Fibroblast of upper back skin (primary cell): ENCODE measurements at places on chromosomes 5 and 9.

GRCh38 chr9:133454943-133455673, 4.7 kb upstream of the CACFD1 start:
- DNase-seq, result no peak

DNA sequence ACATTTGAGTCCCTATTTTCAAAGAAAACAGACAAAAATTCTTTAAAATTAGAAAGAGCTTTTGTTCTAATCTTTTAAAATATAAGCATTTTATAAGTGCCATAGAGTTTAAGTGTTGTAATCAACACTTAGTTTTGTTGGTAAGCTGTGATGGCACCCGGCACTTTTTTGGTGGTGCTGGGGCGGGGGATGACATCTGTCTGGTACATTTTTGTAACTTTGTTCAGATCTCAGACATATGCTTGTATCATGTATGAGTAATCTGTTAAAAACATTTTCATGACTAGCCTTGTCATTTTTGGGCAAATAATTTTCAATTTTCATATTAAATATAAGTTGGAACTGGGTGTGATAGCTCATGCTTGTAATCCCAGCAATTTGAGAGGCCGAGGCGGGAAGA, 51.7 kb downstream of the UBAP1 start:
- DNase-seq, result no peak

DNA sequence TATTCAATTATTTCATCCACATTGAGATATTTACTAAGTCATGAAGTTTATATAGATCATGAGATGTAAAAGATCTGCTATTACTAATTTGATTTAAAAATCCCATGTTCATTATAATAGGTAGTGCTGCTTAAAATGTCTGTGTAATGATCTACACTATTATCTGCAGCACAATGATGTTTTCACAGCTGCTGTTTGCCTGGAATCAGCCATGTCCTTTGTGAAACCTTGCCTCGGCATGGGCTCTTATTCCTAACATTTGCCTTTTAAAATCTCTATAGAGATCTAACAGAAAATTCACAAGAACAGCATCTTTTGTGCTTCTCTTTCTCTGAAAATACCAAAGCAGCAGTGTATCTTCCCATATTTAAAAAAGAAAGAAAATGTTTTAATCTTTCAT, 444.6 kb downstream of the PTPRD start:
- DNase-seq, result no peak

GRCh38 chr5:142491270-142491669, 166.4 kb upstream of the SPRY4 start:
- no peak for DNase-seq

GRCh38 chr9:20618361-20618802, 3.9 kb downstream of the MLLT3 start:
- DNase-seq, result no peak

DNA sequence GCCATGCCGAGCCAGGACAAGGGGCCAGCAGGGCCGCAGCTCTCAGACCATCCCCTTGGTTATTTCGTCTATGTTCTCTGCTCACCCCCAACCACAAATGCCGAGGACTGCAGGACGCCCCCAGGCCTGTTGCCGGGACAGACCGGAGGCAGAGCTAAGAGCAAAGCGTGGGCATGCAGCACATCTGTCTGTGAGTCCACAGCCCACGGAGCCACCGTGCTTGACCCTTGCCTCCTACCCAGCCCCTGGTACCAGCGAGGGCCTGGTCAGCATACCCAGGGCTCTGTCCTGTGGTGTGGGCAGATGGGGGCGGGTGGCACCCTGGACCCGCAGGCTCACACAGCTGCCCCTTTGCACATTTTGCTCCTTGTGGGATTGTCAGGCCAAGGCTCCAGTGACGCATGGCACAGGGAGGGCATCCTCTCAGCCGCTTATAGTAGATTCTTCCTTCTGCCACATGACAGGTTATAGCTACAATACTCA, 4.7 kb downstream of the BRD3 start:
- DNase-seq, result no peak

- no peak for DNase-seq
Measured at GRCh38 chr5:115084246-115084793, 85.4 kb downstream of the TRIM36 start.

DNA sequence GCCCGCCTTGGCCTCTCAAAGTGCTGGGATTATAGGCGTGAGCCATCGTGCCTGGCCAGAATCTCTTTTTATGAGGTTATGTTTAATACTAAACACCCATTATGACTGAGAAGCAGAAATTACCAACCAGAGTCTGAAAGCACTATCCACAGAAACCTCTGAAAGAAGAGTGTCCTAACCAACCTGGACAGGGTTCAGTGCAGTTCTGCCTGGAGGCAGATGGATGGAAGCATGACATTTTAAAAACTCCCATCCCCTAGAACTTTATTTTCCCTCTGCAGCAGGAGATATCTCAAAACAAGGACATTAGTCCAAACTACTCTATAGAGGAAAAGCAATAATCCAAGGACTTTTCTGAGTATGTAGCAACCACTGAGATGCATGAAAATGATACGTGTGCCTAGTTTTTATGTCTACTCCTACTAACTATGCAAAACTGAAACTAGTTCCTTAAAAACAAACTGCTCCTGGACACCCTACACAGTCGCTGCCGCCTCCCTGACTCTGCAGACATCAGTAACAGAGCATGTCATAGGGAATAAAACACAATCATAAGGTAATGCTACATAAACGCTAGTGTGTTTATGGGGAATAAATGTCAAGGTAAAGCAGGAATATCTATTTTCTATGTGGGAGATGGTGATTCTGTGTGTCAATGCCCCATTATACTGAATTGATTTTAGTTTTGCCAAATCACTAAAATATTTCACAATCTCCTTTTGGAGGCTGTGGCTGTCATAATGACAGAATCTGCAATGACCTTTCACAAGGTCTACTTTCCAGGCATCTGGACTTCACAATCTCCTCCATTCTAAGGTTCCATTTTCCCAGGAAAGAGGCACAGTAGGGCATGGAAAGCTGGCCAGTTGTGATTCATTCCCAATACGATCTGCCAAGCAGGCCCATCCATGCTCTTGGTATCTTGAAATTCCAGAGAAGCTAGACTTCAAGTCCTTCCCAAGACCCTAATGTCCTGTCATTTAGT, 122.8 kb downstream of the SIL1 start:
- DNase-seq, result no peak
